ENCODE measurements at places on chromosomes 5 and 9.

- no peak for DNase-seq
Observed at GRCh38 chr5:169289520-169289919, 11.4 kb downstream of the SLIT3 start.

DNA sequence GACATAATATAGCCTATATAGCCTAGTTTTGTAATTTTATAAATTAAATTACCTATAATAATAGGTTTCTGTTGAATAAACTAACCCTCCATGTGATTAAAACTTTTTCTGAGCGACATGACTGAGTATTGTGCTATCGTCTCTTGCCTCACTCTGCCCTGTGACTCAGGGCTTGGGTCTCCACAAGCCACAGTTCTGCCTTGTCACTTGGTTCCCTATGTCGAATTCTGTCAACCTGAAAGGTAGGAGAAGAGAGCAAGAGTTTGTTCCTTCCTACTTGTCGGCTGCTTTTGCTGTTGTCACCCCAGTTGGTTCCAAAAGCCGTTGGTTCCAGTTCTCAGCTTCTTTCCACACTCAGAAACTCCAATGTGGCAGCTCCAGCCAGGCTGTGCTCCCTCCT lies 285.9 kb downstream of the PSAT1 start:
- no peak for DNase-seq

DNA sequence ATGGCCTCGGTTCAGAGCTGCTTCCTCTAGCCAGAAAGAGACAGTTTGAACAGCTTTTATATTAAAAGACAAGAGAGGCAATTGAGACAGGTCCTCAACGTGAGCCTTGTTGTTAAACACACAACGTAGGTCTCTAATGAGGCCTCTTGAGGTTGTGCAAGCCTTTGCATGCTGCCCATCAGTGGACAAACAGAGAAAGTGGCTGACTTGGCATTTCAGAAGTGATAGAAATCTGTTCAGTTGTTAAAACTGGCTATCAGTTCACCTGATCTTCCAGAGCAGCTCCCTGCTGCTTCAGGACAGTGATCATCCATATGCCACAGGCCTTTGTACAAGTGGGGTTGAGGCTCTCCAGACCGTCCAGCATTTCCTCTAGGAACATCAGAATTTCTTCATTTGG lies 58.8 kb downstream of the MROH2B start:
- DNase-seq = no peak

- DNase-seq = no peak
Observed at GRCh38 chr5:67814569-67815311, 400.8 kb upstream of the PIK3R1 start.

- no peak for DNase-seq
Observed at GRCh38 chr5:59660737-59661136, 232.8 kb downstream of the PDE4D start.

- no peak for DNase-seq
Observed at GRCh38 chr5:124504081-124504916, 242.1 kb downstream of the ZNF608 start.

DNA sequence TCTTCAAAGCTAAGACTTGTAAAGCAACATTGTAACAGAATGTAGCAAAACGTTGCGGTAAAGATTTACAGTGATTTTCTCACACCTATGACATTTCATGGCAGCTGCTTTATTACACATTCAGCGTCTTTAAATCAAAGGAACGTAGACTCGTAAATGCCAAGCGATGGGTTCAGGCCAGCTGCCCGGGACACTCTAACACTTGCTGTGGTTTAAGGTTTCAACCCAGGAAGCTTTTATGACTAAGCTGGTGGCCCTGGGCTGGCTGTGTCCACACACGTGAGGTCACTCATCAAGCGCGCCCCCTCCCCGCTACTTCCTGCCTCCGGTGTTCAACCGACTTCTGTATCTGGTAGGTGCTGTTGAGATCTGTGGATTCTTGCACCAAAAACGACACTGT lies 2.5 kb downstream of the SLC6A18 start:
- no peak for DNase-seq

DNA sequence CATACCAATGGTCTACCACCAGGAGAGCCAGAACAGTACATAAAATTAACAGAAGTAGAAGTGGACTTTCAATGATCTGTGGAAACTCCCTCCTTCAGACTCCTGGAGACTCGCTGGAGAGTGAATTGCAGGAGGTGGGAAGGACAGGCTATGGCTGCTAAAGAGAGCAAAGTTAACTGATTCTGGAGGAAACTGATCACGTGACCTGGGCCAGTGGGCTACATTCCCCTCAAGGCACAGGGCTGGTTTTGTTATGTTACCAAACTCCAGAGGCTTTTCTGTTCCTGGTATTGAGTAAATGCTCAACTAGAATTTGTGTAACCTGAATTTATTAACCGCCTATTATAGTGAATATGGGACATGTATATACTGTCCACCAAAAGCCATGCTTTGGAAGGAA lies 372.6 kb downstream of the MTRR start:
- DNase-seq = no peak

DNA sequence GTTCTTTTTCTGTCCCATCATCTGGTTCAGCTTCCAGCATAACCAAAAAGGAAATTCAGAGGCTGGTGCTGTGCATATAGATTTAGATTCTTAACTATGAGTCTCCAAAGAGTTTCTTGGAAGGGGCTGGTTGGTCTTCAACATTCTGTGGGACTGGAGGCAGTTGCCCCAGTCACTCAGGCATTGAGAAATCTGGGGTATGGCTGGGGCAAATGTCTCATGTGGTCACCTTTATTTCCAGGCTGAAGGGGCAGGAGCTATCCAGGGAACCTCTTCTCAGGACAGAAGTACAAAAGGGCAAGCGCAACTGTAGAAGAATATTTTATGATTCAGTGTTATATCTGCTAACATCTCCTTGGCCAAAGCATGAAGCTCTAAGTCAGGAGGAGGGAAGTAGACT lies 15.4 kb upstream of the TMEFF1 start:
- DNase-seq = no peak

DNA sequence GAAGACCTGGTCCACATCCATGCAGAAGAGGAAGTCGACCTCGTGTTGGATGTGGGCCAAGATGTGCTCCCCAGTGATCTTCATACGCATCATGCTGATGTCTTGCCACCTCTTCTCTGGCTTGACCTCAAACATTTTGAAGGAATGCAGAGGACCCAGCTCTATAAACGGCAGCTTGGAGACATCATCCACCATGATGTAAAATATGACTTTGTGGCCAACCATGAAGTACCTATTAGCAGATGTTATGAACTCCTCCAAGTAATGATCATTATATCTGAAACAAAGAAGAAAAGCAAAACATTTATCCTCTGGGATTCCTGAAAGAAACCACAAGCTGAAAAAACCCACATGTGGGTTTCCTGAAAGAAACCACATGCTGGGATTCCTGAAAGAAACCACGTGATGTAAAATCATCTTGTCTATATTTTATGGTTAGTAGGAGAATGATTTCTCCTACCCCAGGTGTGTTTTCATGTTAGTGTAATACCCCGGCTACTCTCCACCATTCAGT lies 52.3 kb downstream of the GGTA1 start:
- DNase-seq = no peak

- DNase-seq = no peak
Observed at GRCh38 chr9:93149361-93149760, 15.3 kb upstream of the NINJ1 start.

- no peak for DNase-seq
Observed at GRCh38 chr9:135665795-135666189, 2.7 kb downstream of the LCN9 start.

DNA sequence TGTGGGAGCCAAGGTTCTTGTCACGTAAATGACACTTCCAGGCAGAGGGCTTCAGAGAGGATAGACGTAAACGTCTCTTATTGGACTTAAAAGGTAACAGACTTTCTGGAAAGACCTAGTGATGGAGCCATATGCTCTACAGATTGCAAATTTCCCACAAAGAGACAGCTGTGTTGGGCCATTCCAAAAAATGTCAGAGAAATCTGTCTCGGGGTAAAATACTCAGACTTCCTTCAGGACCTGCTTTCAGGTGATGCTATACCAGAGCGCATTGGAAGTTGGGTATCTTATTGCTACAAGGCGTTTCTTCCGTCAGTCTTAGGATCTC lies 29.2 kb downstream of the PROP1 start:
- DNase-seq = no peak

DNA sequence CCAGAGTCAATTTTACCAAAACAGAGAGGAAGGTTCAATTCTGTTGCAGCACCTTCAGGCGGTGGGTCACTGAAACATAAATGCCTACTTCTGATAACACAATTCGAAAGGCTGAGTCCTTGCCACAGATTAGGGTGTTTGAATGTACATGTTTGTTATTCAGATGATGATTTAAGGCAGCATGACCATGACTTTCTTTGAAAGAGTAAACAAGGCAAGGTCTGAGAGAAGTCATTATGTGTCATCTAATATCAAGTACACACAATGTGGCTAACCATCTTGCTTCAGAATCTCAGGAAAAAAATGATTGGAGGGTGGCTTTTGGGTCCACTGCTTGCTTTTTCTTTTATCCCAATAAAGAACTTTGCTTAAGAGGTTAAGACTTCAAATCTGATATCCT lies 457.5 kb downstream of the TAF11L14 start:
- no peak for DNase-seq

GRCh38 chr5:162377895-162378294 lies 310.3 kb downstream of the GABRG2 start:
- no peak for DNase-seq

DNA sequence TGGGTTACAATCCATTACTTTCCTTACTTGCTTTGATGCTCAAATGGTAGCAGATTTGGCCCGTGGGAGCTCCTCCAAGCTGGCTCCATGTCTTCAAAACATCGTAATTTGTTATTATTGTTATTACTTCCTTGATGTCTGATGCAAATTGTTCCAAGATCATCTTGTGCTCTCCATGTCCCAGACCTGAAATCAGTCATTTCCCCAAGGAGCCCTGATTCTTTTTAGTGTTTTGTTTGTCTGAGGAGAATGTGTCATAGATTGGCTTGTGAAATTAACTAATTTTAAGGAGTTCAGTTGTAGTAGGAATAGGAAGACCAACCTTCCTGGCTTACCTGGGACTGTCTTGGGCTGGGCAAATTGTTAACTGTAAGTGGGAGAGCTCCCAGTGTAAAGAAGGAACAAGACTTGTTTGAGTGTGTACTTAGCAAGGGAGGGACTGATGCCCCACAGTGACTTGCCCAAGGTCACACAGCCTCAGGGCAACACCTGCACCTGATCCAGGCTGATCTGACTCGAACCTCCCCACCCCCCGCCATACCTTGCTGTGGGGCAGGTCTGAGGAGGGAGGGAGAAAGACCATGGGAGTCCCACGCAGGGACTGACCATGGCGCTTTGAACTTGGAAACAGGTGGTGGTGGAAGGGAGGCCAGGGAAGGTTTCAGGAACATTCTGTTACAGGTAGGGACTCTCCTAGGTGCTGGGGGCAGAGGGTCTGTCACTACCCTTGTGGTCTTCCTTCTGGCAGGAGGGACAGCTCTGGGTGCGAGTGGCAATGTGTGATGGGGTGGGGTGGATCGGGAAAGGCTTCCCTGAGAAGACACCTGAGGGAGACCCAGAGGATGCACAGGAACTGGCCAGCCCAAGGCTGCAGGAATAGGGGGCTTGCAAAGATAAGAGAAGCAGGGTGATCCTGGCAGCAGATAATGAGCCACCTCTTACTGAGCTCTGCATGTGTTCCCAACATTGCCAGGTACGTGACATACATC lies 2.7 kb upstream of the BICD2 start:
- no peak for DNase-seq

Data from stimulated activated CD8-positive, alpha-beta memory T cell treated with anti-CD3 and anti-CD28 coated beads, Interleukin-4, amount 100 ng/mL, for 1 hour (primary cell).